ENCODE measurements at places on chromosomes 2 and 18.

GRCh38 chr18:68693091-68693815 lies 21.7 kb downstream of the TMX3 start:
- DNase-seq: no peak

GRCh38 chr2:45072064-45072861 lies 63.0 kb upstream of the SIX2 start:
- DNase-seq: no peak

- no peak for DNase-seq
Measured at GRCh38 chr2:202762556-202762955, 109.0 kb downstream of the ICA1L start.

DNA sequence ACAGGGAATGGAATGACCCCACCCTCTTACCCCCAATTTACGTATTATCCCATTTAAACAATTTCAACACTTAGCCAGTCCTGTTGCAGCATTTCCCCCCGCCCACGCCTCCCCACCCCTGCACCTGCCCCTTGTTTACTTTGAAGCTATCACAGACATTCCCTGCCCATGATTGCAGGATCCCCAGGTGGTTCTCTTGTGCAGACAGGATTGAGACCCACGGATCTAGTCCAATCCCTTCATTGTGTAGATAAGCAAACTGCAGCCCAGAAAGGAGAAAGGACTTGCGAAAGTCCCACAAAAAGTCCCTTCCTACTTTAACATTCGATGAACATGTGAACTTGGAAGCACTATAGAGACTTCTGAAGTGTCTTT lies 38.9 kb downstream of the TMEM17 start:
- no peak for DNase-seq

GRCh38 chr2:231037731-231038482 lies 584 bp downstream of the C2orf72 start:
- DNase-seq: no peak

DNA sequence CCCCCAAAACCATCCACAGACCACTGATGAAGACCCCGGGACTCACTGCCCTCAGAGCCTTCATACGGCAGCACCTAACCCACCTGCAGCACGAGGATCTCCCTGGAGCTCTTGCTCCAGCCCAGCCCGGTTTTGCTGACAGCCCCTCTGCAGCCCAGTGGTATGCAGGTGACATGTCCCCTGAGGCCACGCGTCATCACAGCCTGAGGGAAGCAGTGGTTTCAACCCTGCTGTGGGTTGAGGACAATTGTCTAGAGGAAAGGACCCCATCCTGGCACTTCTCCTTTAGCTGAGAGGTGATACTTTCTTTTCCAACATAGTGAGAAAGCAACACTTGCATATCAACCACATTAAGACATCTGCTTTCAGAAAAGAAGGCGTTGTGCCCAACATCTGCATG lies 134.0 kb downstream of the SEPTIN10 start:
- no peak for DNase-seq

DNA sequence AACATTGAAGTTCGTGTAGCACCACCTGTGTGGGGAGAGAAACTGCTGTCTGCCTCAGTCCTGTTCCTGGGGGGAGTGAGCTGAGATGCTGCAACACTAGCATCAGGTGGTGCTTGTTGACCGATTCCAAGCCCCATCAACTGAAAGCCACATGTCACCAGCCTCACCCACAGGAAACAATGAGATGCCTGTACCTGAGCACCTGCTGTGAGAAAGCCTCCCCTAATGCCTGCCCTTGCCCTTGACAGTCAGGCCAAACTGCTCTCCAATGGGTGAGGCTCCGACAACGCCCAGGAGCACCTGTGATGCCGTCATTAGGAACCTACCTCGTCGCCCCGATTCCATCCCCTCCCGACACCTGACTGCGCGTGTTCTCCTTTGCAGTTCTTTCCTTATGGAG lies 104.6 kb downstream of the SMC6 start:
- DNase-seq: no peak

- DNase-seq: no peak
Measured at GRCh38 chr2:66702301-66702700, 267.4 kb downstream of the MEIS1 start.

- DNase-seq: peak; percentile 32
Measured at GRCh38 chr2:151410485-151410834, 758 bp downstream of the RIF1 start.

GRCh38 chr2:168354499-168354898 lies 101.6 kb upstream of the CERS6 start:
- DNase-seq: no peak

- no peak for DNase-seq
Measured at GRCh38 chr2:1639086-1639858, 105.0 kb downstream of the PXDN start.

- DNase-seq: no peak
Measured at GRCh38 chr2:216133397-216133796, 24.2 kb downstream of the XRCC5 start.

GRCh38 chr2:230439590-230439989 lies 23.6 kb downstream of the SP100 start:
- no peak for DNase-seq

DNA sequence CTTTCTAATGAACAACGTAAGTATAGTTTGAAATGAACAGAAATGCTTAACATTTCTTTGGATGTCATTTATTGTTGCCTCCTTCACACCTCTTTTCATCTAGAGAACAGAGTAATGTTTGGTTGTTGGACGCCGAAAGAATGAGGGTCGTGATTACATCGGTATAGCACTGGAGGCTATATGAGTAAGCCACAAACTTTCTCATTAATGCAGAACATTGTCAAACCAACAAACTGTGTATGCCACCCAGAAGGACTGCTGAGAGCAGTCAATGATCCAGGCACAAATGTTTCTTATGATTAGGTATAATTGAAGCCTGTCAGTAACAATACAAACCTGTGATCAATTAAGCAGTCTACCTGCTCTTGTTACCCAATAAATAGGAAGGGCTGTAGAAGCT lies 1494.7 kb upstream of the NXPH2 start:
- no peak for DNase-seq

GRCh38 chr2:177272765-177273164 lies 8.2 kb upstream of the NFE2L2 start:
- DNase-seq: no peak

DNA sequence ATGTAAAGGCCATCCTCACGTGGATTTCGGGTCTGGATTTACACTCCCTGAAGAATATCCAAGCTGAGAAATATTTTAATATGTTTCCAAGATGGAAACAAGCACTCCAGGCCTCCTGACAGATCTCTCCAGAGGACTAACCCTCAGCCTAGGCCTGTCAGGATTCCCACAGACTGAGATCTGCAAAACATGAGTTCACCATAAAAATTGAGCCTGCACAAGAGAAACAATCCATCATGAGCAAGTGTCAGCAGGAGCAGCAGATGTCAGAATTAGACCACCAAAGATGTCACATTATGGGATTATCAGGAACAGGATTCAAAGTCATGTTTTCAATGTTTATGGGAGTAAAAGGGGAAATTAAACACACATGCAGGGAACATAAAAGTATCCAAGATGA lies 191.3 kb downstream of the TFCP2L1 start:
- no peak for DNase-seq

- no peak for DNase-seq
Measured at GRCh38 chr2:104845946-104846785, 7.7 kb upstream of the POU3F3 start.

GRCh38 chr2:171185941-171186340 lies 25.2 kb upstream of the TLK1 start:
- DNase-seq: no peak

Measured in RCC 7860 (cell line).